Psoas muscle (tissue), 8 donors: ENCODE measurements at places on chromosomes 3 and 15. TPM values are rescaled to one million over a fixed set of nuclear protein-coding genes. Genes with fewer than 3 reads are reported as not detected.

Gene CCDC39
- polyA plus RNA-seq, result 0.12 TPM

Gene IRAK2
- polyA plus RNA-seq, result 5.9 TPM

Gene AQP9
- polyA plus RNA-seq, result 0.13 TPM

Gene MAP1A
- 1.3 TPM for polyA plus RNA-seq

Gene CFAP161
- polyA plus RNA-seq, result not detected
